MG63 (cell line): ENCODE measurements at places on chromosomes 3 and 15. TPM values are rescaled to one million over a fixed set of nuclear protein-coding genes. Genes with fewer than 3 reads are reported as not detected.

MAP6D1 gene
- 3.1 TPM in 1 of 2 replicates, not detected in the other for total RNA-seq

ITIH3 gene
- not detected in 2 replicates for total RNA-seq

DNA sequence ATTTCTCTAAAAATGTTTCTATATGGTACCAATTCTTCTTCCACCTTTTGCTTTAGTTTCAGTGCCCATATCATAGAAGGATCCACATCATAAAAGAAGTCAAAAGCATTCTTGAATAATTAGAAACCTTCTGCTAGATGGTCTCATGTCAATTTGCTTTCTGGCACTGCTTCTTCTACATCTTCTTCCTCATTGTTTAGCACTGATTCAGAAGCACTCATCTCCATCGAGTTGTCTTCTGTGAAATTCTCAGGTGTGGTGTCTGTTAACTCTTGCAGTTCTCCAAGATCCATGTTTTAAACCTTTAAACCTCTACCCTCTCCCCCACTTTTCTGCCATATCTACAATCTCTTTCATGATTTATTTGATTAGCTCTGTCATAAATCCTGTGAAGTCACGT lies 154.8 kb downstream of the WDR76 start:
- DNase-seq: no peak

GRCh38 chr15:63022181-63022580 lies 20.4 kb upstream of the TPM1 start:
- DNase-seq: no peak

- no peak for DNase-seq
These were observed 106.7 kb downstream of the ZIC4 start for GRCh38 chr3:147299656-147300055.
